ENCODE measurements at places on chromosomes 6 and 20. TPM values are rescaled to one million over a fixed set of nuclear protein-coding genes. Genes with fewer than 3 reads are reported as not detected.
A peak's percentile ranks its signal among the peaks of the same experiment; 100 is the strongest.

The KHDRBS2 gene
- 0.50 TPM for total RNA-seq

The RFX6 gene
- total RNA-seq: not detected

The PPDPF gene
- 149 TPM for total RNA-seq

The FOXS1 gene
- not detected for total RNA-seq

The TEAD3 gene
- total RNA-seq: not detected

The WFDC10B gene
- not detected for total RNA-seq

The LTB gene
- 791 TPM for total RNA-seq

The GMPR gene
- total RNA-seq: 33.6 TPM

The PCK1 gene
- total RNA-seq: not detected

The HMGCLL1 gene
- total RNA-seq: not detected

The SYNJ2 gene
- total RNA-seq: 45.0 TPM

The MYLK4 gene
- 0.45 TPM for total RNA-seq

The SERPINB6 gene
- total RNA-seq: 26.4 TPM

The IBTK gene
- total RNA-seq: 20.3 TPM

The NR2E1 gene
- not detected for total RNA-seq

The ECT2L gene
- total RNA-seq: not detected

GRCh38 chr6:18328070-18328469 lies 59.1 kb upstream of the RNF144B start:
- peaks cover 8% of the 10 kb centered on the region for H3K4me1 ChIP-seq
- no peak overlapping the region for H3K4me3 ChIP-seq
- H3K27me3 ChIP-seq: peaks cover 14% of the 10 kb centered on the region
- no peak overlapping the region for H3K27ac ChIP-seq
- DNase-seq: no peak

- H3K4me3 ChIP-seq: no peak overlapping the region
- H3K36me3 ChIP-seq: peaks cover 2% of the 10 kb centered on the region
- no peaks in the 10 kb centered on the region for H3K27me3 ChIP-seq
- H3K27ac ChIP-seq: no peak overlapping the region
These were observed 174.6 kb downstream of the UBE3D start for GRCh38 chr6:82891076-82891475.

DNA sequence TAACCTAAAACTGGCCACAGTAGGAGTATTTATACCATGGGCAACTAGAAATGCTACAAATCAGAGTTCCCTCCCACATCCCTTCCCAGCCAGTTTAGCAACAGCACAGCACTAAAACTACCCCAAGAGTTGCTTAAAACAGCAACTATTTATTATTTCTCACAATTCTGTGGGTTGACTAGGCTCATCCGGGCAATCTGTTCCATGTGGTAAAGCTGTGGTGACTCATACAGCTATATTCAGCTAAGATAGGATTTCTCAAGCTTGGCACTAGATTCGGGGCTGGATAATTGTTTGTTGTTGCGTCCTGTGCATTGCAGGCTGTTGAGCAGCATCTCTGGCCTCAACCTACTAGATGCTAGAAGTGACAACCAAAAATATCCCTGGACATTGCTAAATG lies 8.6 kb upstream of the HECA start:
- DNase-seq: no peak
- H3K36me3 ChIP-seq: no peaks in the 10 kb centered on the region
- peak overlapping the region; percentile 87 for H3K27ac ChIP-seq
- peak overlapping the region; percentile 52 for H3K4me3 ChIP-seq
- no peaks in the 10 kb centered on the region for H3K27me3 ChIP-seq

- H3K27ac ChIP-seq: no peak overlapping the region
- DNase-seq: no peak
- H3K36me3 ChIP-seq: peaks cover 4% of the 10 kb centered on the region
- no peaks in the 10 kb centered on the region for H3K27me3 ChIP-seq
These were observed 176.1 kb upstream of the PLN start for GRCh38 chr6:118371955-118372354.

DNA sequence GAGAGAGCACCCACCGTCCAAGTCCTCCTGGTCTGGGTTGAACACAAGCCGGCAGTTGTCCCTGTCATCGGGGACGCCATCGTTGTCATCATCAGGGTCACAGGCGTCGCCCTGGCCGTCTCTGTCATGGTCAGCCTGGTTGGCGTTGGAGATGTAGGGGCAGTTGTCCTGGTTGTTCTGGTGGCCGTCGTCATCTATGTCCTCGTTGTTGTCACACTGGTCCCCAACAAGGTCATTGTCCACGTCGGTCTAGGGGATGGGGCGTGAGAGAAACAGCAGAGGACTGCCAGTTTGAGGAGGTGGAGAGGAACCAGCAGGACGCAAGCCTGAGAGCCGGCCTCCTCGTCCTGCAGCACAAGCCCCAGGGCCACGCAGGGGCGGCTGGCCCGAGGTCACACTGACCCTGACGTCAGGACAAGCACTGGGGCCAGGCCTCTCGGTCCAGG lies 28.5 kb downstream of the THBS2 start:
- H3K4me3 ChIP-seq: no peak overlapping the region
- no peak overlapping the region for H3K27ac ChIP-seq
- peaks cover 32% of the 10 kb centered on the region for H3K27me3 ChIP-seq
- H3K36me3 ChIP-seq: no peaks in the 10 kb centered on the region
- no peak for DNase-seq

GRCh38 chr20:24011282-24011681 lies 22.7 kb upstream of the GGTLC1 start:
- no peak for DNase-seq
- no peak overlapping the region for H3K4me3 ChIP-seq
- peaks cover 3% of the 10 kb centered on the region for H3K36me3 ChIP-seq
- H3K27ac ChIP-seq: no peak overlapping the region
- H3K27me3 ChIP-seq: peaks cover 10% of the 10 kb centered on the region
- peaks cover 7% of the 10 kb centered on the region for H3K4me1 ChIP-seq

GRCh38 chr20:39264506-39265172 lies 302.5 kb downstream of the DHX35 start:
- DNase-seq: peak; percentile 14
- H3K36me3 ChIP-seq: peaks cover 2% of the 10 kb centered on the region
- no peak overlapping the region for H3K4me3 ChIP-seq
- H3K27me3 ChIP-seq: peaks cover 23% of the 10 kb centered on the region
- no peaks in the 10 kb centered on the region for H3K4me1 ChIP-seq

GRCh38 chr20:3716195-3716834 lies 3.9 kb upstream of the SIGLEC1 start:
- H3K4me1 ChIP-seq: peaks cover 12% of the 10 kb centered on the region
- no peak overlapping the region for H3K27ac ChIP-seq
- DNase-seq: no peak
- peaks cover 3% of the 10 kb centered on the region for H3K36me3 ChIP-seq
- H3K27me3 ChIP-seq: peaks cover 42% of the 10 kb centered on the region

- peaks cover 6% of the 10 kb centered on the region for H3K36me3 ChIP-seq
- peak overlapping the region; percentile 53 for H3K27ac ChIP-seq
- DNase-seq: no peak
- H3K27me3 ChIP-seq: peaks cover 60% of the 10 kb centered on the region
- H3K4me1 ChIP-seq: peaks cover 4% of the 10 kb centered on the region
- no peak overlapping the region for H3K4me3 ChIP-seq
These were observed 6.1 kb downstream of the KLHL31 start for GRCh38 chr6:53659458-53659857.

DNA sequence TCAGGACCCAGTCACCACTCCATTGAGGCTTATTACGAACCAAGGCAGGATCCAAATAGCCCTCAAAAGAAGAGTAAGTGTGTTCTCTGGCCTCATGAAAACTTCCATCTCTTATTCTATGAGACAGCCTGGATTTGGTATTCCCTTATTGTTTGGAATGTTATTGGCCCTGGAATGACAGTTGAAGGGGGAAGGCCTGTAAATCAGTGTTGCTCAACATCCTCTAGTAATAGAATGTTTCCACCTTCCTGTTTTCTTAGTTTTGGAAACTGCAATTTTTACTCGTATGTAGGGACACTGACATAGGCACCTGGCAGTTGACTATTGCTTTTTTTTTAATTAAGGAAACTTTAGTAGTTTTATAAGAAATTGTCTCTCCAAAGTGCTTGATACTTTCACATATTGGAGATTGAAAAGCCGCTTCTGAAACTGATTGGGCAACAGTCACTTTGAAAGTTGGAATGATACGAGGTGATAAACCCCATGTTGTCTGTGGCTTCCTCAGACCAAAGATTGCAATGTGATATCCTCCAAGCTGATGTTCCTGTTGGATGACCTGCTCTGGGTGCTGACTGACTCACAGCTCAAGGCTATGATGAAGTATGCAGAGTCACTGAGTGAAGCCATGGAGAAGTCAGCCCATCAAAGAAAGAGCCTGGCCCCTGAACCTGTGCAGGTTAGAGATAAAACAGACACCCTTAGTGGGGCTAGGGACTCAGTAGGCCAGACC lies 43.1 kb downstream of the BLTP3A start:
- H3K36me3 ChIP-seq: no peaks in the 10 kb centered on the region
- DNase-seq: no peak
- no peak overlapping the region for H3K27ac ChIP-seq
- no peak overlapping the region for H3K4me3 ChIP-seq
- H3K27me3 ChIP-seq: no peaks in the 10 kb centered on the region

DNA sequence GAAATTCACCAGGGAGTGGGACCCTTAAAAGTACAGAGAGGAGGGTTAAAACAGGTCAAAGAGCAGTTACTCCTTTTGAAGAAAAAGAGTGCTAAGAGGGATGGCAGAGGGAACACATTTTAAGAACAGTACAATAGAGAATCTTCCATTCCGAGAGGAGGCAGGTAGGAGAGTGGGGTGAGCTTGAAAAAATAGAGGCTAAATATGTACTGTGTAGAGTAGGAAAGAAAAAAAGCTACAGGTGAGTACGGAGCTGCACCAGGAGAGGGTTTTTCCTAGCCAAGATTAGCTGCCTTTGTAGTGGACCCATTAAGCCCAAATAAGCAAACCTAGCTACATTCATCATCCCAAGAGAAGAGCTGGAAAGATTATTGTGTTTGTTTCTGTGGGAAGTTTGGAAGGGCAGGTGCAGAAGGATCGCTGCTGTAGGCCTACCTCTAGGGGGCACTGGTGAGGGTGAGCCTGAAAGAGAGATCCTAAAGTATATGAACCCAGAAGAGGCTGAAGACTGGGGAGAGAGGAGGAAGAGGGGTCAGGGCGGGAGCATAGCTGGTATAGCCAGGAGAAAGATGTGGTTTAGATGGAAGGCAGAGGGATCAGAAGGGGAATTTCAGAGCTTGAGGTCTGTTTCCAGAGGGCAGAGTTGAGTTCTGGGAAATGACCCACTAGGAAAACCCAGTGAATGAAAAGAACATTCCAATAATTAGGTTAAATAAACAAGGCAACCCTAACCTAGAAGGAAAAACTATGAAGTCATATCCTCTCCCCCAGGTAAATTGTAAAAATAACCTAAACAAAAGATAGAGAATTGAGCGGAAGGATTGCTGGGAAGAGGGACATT lies 50.2 kb upstream of the HINT3 start:
- no peaks in the 10 kb centered on the region for H3K27me3 ChIP-seq
- DNase-seq: no peak
- H3K27ac ChIP-seq: peak overlapping the region; percentile 95
- peaks cover 30% of the 10 kb centered on the region for H3K4me1 ChIP-seq
- H3K36me3 ChIP-seq: peaks cover 3% of the 10 kb centered on the region

DNA sequence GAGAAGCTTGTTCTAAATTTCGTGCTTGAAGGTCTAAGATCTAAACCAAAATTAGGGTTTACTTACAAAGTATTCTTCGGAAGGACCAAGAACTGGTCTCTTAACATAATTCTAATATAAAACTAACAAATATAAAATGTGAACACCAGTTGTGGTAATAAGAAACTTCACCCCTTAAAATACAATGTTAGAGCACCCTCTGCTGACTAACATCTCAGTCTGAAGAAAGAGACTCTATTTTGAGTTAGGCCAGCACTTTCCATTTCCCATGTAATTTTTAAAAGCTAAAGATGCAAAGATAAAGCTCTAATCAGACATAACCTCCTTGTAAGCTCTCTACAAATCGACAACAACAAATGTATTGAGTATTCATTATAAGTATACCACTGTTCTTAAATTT lies 24.6 kb downstream of the ATG5 start:
- H3K27me3 ChIP-seq: no peaks in the 10 kb centered on the region
- no peak overlapping the region for H3K4me3 ChIP-seq
- no peak for DNase-seq
- peaks cover 7% of the 10 kb centered on the region for H3K4me1 ChIP-seq

GRCh38 chr6:2378891-2379652 lies 133.7 kb upstream of the GMDS start:
- H3K36me3 ChIP-seq: no peaks in the 10 kb centered on the region
- no peaks in the 10 kb centered on the region for H3K4me1 ChIP-seq
- H3K27me3 ChIP-seq: no peaks in the 10 kb centered on the region
- H3K4me3 ChIP-seq: no peak overlapping the region

- no peak overlapping the region for H3K4me3 ChIP-seq
- H3K36me3 ChIP-seq: no peaks in the 10 kb centered on the region
- H3K27ac ChIP-seq: no peak overlapping the region
- no peak for DNase-seq
- H3K4me1 ChIP-seq: no peaks in the 10 kb centered on the region
These were observed 127.9 kb downstream of the MBOAT1 start for GRCh38 chr6:20084411-20084810.

DNA sequence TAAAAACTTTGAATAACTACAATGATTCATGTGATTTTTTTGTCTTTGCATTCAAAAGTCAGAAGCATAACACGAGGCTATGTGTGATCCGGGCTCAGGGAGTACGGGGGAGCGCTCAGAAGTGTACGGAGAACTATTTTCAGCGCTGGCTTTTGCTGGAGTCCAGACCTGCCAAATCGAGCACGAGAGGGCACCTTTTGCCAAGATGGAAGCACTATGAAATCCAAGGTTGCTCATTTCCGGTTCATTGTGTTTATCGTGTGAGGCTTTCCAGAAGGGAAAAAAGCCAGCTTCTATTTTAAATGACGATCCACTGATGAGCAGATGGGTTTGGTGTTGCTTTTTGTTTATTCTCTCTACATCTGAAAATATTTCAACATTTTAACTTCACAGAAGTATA lies 11.3 kb downstream of the RAMACL start:
- peaks cover 2% of the 10 kb centered on the region for H3K4me1 ChIP-seq
- no peaks in the 10 kb centered on the region for H3K27me3 ChIP-seq
- no peak overlapping the region for H3K4me3 ChIP-seq
- H3K36me3 ChIP-seq: peaks cover 4% of the 10 kb centered on the region
- no peak overlapping the region for H3K27ac ChIP-seq
- no peak for DNase-seq

DNA sequence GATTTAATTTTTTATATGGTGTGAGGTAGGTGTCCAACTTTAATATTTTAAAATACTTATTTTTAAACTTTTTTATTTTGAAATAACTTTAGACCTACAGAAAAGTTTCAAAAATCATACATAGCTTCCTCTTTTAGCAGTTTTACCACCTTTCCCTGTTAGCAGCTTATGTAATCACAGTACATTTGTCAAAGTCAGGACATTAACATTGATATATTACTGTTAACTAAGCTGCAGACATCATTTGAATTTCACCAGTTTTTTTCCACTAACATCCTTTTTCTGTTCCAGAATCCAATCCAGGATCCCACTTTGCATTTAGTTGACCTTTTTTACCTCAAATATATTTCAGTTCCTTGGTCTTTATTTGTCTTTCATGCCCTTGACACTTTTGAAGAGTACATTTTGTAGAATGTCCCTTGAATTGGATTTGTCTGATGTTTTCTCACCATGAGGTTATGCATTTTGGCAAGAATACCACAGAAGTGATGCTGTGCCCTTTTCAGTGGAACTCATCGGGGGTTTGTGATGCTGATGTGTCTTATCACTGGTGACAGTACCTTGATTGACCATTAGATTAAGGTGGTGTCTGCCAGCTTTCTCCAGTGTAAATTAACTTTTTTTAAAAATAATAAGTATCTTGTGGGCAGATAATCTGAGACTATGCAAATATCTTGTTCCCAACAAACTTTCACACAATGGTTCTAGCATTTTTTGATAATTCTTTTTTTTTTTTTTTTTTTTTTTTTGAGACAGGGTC lies 33.4 kb downstream of the TTLL9 start:
- no peak overlapping the region for H3K4me3 ChIP-seq
- peaks cover 24% of the 10 kb centered on the region for H3K27me3 ChIP-seq
- peaks cover 2% of the 10 kb centered on the region for H3K4me1 ChIP-seq
- peaks cover 5% of the 10 kb centered on the region for H3K36me3 ChIP-seq
- H3K27ac ChIP-seq: no peak overlapping the region
- no peak for DNase-seq
